ENCODE measurements at places on chromosomes 13 and 19.

DNA sequence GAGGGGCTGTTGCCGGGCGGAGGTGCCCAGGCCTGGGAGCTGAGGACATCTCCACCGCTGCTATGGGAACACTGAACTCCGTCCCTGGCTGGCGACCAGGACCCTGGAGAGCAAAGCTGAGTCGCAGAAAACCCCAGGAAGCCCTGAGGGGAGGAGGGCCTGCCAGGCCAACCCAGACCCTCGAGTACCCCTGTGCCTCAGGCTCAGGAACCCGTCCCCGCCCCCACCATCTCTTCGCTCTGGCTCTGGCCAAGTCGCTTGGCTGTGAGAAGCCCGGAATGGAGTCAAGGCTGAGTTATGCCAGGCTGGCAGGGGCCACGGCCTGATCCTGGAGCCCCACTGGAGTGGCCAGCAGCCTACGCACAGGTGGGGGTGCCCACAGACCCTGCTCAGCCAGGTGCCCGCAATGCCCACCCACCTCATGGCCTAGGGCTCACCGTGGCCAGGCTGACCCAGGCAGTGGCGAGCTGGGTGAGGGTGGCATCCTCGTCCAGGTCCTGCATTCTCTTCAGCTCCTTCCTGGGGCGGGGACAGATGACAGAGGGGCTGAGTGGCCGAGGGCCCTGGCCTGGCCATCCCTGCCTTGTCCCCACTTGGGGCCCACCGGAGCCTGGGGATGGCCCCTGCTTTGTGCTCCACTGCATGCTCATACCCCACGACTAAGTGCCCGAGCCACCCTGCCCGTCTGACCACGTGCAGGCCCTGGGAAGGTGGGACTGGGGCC lies 8.5 kb upstream of the CERS1 start:
- DNase-seq: no peak

GRCh38 chr13:34035676-34036325 lies 217.9 kb downstream of the RFC3 start:
- DNase-seq: no peak

GRCh38 chr19:58252102-58252685 lies 23.5 kb downstream of the ZNF544 start:
- no peak for DNase-seq

DNA sequence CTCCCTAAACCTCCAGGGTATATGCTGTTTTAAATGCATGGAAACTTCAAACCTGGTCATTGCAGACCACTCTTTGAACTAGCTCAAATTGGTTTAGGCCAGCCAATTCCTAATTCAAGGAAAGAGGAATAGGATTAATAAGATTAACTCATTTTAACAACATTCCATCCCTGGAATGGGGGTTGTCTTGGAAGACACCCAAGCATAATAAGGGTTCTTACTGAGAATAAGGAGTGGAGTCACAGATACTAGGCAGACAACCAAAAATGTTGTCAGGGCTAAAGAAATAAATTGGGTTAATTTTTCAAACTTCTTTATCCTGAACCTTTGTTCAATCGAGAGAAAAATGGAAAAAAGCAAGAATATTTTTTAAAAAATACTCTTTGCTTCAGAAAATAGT lies 186.2 kb downstream of the PCDH9 start:
- no peak for DNase-seq

- DNase-seq: no peak
Measured at GRCh38 chr19:23345838-23346237, 49.4 kb downstream of the ZNF91 start.

DNA sequence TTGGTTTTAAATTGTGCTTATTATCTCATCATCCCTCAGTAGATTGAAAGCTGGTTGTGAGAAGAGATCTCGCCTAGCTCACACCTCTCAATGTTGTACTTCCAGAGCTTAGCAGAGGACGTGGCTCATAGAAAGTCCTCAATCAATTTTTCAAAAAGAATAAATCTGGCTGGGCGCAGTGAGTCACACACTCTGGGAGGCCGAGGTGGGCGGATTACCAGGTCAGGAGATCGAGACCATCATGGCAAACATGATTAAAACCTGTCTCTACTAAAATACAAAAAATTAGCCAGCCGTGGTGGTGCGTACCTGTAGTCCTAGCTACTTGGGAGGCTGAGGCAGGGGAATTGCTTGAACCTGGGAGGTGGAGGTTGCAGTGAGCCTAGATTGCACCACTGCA lies 4.7 kb upstream of the ASF1B start:
- DNase-seq: no peak

GRCh38 chr13:98443329-98443728 lies 133.6 kb downstream of the STK24 start:
- DNase-seq: no peak

GRCh38 chr13:27138457-27139093 lies 33.0 kb downstream of the USP12 start:
- DNase-seq: no peak

- DNase-seq: no peak
Measured at GRCh38 chr13:20340759-20341171, 108.6 kb upstream of the GJB6 start.

GRCh38 chr13:32456591-32456990 lies 28.7 kb upstream of the N4BP2L1 start:
- no peak for DNase-seq

- DNase-seq: no peak
Measured at GRCh38 chr19:19131989-19132388, 6.3 kb downstream of the TMEM161A start.

DNA sequence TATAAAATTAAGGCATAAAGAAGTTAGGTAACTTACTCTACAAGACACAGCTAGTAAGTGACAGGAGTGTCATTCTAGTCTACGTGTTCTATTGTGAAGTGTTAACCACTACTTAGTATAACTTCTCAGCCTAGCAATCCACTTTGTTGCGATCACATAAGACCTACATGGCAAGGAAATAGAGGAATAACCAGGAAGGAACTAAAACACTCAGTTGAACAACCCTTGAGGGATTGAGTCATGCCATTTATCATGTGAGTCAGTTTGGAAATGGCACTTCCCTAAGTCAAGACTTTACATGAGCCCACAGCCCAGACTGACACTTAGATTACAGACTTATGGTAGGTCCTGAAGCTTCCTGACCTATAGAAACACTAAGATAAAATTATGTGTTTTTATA lies 279.5 kb upstream of the PCDH20 start:
- DNase-seq: no peak

DNA sequence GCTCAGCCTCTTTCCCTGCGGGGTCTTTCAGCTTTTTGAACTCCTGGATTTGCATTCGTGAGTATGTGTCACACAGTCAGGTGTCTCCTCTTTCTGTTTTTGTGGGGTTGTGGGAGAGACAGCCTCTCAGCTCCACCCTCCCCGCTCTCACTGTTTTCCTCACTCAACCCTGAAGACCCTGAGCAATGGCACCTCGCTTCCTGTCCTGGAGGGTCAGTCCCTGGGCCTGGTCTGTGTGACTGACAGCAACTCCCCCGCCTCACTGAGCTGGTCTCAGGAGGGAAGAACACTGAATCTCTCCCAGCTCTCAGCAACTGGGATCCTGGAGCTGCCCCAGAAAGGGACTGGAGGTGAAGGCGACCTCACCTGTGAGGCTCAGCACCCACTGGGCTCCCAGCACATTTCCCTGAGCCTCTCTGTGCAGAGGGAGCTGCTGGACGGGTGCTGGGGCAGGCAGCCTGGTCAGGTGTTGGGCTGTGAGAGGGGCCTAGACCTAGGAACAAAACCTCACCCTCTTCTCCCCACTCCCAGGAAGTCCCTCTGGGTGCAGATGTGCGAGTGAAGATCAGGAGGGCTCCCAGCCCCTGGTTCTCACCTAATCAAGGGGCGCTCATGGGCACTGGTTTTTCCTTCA lies 4.2 kb upstream of the SIGLEC7 start:
- no peak for DNase-seq

GRCh38 chr13:44414716-44415115 lies 41.1 kb downstream of the SERP2 start:
- DNase-seq: no peak

DNA sequence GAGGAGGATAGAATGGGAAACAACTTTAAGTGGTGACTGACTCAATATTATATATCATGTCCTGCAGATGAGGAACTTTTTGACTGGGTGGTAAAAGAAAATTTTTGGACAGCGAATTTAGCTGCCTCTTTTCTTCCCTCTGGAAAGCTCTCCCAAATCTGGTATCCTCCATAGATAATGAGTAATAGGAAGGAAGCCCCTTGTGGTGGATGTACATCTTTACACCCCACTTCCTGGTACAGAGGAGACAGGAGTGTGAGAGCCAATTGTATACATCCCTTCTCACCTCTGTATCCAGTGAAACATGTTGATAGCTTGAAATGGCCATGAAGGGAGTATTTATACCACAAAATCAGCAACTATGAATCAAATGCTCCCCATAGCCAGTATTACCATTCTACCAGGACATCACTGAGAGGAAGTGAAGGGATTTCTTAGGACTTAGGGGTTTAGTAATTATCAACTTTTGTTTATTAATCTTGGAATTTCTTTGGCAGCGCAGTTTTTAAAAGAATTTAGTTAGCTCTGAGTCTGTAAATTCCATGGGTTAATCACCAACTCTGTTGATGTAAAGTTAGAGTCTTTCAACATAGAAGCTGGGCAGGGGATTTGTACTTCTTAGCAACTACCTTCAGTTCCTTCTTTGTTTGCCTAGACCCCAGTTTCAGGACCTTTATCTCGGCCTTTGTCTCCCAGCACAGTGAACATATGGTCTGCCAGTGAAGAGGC lies 17.0 kb upstream of the TDRD3 start:
- DNase-seq: no peak

- DNase-seq: no peak
Measured at GRCh38 chr19:42122691-42123607, 9.3 kb downstream of the POU2F2 start.

GRCh38 chr13:108060111-108060510 lies 155.2 kb downstream of the LIG4 start:
- DNase-seq: no peak

GRCh38 chr13:46778890-46779289 lies 18.1 kb downstream of the ESD start:
- DNase-seq: no peak

GRCh38 chr13:89382981-89383380 lies 1711.8 kb downstream of the SLITRK5 start:
- DNase-seq: no peak

DNA sequence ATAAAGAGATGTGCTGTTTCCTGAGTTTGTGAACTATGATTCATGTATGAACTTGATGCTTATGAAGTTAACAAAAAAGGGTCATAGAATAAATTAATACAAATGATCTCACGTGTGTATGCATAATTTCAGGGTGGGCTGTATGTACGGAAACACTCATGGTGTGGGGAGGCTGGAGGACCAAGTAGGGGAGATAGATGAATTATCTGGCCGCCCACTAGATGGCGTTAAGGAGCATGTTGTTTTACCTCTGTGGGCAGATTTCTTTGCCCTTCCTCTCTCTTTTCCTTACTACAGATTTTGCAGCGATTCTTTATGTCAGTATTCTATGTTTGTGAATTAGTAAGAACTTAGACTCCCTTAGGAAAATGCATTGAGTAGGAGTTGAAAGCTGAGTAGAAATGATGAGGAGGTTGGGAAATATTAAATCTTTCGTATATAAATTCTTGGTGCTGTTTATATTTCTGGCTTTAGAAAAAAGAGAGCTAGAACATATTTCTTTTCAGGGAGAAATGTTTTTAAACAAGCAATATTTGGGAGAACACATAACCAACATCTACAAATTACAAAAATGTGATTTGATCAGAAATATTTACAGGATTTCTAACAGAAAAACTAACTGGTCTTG lies 47.4 kb upstream of the TMTC4 start:
- no peak for DNase-seq

- DNase-seq: no peak
Measured at GRCh38 chr19:2423915-2424685, 3.3 kb downstream of the TIMM13 start.

- DNase-seq: no peak
Measured at GRCh38 chr13:27666951-27667350, 45.3 kb downstream of the POLR1D start.

GRCh38 chr19:8097681-8098567 lies 45.4 kb downstream of the CCL25 start:
- no peak for DNase-seq

GRCh38 chr13:98652721-98653462 lies 76.0 kb upstream of the STK24 start:
- DNase-seq: no peak

DNA sequence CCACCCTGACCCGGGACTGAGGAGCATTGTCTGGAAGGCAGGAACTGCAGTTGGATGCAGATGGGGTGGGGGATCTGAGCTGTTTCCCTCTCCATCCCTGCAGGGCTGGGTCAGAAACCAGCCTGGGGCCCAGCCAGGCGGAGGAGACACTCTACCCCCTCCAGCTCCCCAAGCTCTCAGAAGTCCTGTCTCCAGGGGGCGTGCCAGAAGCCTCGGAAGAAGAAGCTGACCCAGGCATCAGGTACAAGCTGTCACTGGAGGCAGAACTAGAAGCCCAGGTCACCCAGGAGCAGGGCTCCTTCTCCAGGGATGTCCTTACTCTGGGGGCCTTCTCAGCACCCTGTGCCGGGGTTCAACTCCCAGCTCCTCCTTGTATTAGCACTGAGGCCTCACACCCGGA lies 15.5 kb downstream of the SIX5 start:
- DNase-seq: no peak

- DNase-seq: no peak
Measured at GRCh38 chr19:13328241-13328640, 178.0 kb downstream of the IER2 start.

DNA sequence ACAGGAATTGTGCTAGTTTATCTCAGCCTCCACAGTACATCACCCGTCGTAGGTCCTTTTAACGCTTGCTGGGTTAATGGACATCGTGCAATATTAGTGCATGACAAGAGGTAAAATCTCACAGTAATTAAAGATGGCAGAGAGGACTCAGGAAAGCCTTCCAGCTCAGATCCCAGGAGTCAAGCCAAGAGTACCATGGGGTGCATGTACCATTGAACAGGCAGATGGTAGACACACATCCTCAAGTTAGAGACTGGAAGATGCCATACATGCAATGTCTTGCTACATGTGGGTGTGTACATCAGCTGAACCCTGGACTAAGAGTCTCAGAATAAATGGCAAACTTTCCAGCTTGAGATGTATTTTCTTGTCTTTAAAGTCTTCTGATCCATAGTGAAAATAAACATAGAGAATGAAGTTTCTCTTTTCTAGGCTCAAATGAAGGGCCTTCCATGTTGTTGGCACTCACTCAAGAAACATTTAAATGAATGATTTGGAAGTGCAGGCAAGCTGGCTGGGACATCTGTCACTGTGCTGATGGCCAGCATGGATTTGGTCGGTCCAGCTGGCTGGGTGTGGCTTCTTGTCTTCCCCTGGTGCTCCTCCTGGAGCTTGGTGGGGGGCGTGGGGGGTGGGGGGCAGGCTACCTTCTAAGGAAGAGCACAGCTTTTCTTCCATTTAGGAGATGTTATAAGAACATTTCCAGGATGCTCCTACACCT lies 290.9 kb upstream of the MAB21L1 start:
- no peak for DNase-seq

All from T-cell (primary cell).